ENCODE measurements at places on chromosomes 2 and 18. TPM values are rescaled to one million over a fixed set of nuclear protein-coding genes. Genes with fewer than 3 reads are reported as not detected.

- no peak for DNase-seq
Observed at GRCh38 chr18:62979176-62979575, 263.8 kb downstream of the PHLPP1 start.

DNA sequence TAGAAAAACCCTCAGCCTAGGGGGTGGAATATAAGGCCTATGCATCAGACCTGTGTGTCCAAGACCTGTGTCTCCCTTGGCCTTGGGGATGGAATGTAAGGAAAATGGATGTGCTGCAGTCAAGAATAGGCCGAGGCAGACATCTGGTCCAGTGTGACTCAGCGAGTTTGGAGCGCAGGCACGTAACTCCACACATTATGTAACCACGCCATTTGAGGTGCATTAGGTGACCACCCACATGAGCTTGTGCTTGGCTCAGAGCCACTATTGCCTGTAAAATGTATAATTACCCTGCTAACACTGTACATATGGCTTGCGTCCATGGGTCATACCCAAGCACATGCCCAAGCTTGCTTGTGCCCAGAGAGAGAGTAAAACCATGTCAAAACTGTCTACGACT is 580.9 kb upstream of the HNMT start:
- no peak for DNase-seq

Gene ANKRD53
- not detected for total RNA-seq

GRCh38 chr2:133627741-133628140 is 59.5 kb upstream of the NCKAP5 start:
- DNase-seq: no peak

DNA sequence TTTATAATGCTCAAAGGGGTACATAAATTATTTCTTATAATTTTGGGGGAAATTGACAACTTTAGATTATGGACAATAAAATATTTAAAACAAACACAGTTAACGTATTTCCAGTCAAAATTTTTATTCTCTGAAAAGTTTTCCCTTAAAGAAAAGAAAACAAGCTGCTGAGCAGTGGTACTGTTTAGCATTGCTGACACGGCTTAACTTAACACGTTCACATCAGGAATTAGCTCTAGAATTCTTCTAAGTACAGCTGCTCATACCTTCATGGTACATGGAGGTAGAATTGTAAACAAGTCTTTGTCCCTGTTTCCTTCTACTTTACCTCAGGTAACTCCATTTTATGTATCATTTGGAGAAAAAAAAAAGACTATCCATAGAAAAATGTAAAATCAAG is 2.0 kb downstream of the SLC38A11 start:
- DNase-seq: no peak

Gene SESTD1
- total RNA-seq: 34.2 TPM

GRCh38 chr2:118202707-118203303 is 114.5 kb downstream of the INSIG2 start:
- peak; percentile 21 for DNase-seq

- peak; percentile 22 for DNase-seq
Observed at GRCh38 chr2:150063432-150063889, 424.0 kb downstream of the RND3 start.

- DNase-seq: no peak
Observed at GRCh38 chr2:127051116-127052056, 55.6 kb downstream of the BIN1 start.

DNA sequence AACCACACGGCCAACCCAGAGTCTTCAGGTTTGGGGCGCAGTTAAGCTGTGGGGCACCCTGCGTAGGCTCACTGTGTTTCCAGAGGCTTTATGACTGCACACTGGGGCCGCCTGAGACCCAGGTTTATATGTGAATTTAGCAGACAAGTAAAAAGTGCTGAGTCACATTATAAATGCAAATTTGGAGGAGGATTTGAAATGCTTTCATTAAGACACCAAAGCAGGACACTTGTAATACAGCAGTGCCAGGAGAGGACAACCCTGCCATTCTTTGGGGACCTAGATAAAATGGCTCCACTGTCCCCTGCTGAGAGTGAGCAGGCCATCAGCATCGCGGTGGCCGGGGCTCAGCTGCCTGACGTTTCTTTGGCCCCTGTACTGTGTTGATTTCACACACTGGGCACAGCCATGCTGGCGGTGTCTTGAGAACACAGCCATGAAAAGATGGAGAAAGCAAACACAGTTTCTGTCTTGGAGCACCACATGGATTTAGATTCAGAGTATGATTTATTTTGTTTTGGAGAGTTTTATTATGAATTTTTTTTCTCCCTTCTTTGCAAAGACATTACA is 10.2 kb downstream of the ACKR3 start:
- DNase-seq: no peak

GRCh38 chr2:133266041-133266925 is 302.0 kb downstream of the NCKAP5 start:
- peak; percentile 10 for DNase-seq

DNA sequence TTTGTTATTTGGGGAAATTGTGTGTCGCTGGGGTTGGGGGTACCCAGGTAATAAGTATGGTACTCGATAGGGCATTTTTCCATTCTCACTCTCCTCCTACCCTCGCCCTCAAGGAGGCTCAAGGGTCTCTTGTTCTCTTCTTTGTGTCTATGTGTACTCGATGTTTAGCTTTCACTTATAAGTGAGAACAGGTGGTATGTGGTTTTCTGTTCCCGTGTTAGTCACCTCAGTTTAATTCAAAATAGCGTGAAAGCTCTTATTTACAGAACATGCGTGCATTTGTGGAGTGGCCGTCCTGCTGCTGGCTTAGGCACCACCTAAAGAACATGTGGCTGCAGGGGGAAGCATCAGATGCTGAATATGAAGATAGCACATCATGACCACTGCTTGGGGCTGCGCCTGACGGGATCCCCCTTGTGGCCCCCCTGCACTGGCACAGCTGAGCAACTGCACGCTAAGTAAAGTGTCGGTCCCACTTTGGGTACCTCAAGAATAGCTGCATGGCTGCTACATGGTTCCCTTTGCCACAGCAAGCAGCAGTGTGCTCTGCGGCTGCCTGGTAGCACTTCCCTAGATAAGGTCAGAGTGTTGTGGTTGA is 569.0 kb downstream of the DCDC2C start:
- no peak for DNase-seq

DNA sequence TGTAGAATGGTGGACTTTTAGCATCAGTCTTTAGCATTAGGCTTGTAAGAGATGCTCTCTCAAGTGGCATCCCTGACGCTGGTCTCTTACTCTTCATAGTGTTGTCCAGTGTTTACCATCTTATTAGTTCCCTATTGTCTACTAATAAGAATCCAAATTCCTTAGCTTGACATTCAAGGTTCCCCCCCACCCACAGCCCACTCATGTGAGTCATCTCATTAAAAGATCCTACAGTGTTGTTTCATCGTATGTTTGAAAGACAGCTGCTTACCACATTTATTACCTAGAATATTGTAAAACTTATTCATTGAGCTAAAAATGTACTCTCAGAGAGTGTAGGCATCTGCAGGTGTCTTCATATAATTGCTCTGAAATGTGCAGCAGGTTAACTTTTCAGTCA is 28.5 kb downstream of the EIF5B start:
- DNase-seq: no peak

DNA sequence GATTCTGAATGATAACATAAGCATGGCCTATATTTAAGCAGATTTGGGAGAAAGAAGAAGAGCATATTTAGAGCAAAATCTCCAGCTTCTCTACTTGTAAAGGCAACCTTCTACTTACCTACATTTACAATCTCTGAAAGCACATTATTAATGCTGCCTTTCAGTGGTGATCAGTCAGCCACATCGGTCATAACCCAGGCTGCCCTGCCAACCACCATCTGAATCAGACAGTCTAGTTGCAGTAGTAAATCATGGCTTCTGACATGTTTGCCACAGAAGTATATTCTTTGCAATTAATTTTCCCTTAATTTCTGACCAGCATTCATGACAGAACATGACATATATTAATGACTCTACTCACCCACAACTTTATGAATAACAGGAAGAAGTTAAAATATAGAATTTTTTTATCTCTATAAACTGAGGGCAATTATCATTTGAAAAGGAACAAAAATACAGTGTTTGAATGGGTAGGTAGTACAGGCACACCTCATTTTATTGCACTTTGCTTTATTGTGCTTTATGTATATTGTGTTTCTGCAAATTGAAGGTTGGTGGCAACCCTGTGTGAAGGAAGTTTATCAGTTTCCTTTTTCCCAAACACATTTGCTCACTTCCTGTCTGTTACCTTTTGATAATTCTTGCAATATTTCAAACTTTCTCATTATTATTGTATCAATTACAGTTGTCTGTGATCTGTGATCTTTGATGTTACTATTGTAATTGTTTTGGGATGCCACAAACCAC is 531.6 kb upstream of the CHAC2 start:
- no peak for DNase-seq

DNA sequence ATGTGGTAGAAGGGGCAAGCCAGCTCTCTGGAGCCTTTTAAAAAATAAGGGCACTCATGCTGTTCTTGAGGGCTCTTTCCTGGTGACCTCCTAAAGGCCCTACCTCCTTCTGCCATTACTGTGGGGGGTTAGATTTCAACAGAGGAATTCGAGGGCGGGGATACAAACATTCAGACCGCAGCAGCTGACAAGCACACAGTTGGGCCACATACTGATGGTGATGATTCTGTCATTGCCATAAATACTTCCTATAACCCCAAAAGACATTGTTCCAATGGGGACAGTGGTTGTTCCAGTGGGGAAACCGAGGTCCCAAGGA is 67.0 kb downstream of the TSHZ1 start:
- DNase-seq: no peak

GRCh38 chr2:220833446-220833845 is 738.7 kb downstream of the EPHA4 start:
- no peak for DNase-seq

DNA sequence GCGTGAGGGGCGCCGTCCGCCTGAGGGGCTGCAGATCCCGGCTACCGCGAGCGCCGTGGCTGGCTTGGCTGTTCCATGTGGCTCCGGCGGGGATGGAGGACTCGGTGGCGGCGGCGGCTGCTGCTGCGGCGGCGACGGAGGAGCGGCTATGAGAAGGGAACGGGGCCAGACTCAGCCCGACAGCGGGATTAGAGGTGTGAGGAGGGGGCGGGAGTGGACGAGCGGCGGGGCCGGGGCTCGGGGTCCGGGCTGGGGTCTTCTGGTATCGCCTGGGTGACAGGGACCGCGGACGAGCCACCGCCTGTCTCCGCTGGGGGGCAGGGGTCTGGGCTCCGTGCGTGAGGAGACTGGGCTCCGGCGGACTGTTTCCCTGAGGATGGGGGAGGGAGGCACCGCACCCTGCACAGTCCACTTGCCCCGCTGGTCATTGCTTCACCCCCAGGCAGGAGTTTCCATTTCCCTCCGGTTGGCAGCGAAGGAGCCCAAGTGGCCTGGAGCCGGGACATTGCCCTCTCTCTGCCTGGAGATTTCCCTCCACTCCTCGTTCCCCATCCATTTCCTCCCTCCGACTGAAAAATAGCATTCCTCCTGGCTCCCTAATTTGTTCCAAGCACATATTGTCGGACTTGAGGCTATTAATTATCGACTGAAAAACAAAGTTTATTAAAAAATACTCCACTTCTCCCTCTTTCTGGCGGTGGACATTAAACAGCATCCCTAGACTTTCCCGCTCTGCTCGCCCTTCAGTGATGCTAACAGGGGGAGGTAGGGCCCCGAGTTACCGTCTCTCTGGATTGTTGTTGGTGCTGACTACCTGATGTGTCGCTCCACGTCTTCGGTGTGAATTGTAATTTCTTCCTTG is 577 bp downstream of the EHBP1 start:
- DNase-seq: peak; percentile 55

Gene TM4SF20
- 2.4 TPM for total RNA-seq

GRCh38 chr18:75169411-75169810 is 39.5 kb downstream of the PTGR3 start:
- no peak for DNase-seq
